ENCODE measurements at places on chromosomes 3 and 15.
A peak's percentile ranks its signal among the peaks of the same experiment; 100 is the strongest.

GRCh38 chr3:66822186-66823008, 175.7 kb upstream of the KBTBD8 start:
- DNase-seq: peak; percentile 72

DNA sequence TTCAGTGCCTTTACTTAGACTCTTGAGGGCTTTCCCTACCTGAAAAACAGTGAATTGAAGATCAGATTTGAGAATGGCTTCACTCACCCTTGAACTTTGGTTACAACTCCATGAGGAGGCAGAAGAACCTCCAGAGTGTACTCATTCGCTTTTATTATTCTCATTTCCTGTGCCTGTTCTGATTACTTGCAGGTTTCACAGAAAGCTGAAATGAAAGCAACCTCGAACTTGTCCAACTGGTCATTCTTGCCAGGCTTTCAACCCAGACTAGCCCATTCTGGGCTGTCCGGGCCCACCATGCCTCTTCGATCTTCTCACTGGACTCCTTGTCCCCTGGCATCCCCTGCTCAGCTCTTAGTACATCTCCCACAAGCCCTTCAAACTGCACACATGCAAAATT, 20.2 kb upstream of the THUMPD3 start:
- no peak for DNase-seq

DNA sequence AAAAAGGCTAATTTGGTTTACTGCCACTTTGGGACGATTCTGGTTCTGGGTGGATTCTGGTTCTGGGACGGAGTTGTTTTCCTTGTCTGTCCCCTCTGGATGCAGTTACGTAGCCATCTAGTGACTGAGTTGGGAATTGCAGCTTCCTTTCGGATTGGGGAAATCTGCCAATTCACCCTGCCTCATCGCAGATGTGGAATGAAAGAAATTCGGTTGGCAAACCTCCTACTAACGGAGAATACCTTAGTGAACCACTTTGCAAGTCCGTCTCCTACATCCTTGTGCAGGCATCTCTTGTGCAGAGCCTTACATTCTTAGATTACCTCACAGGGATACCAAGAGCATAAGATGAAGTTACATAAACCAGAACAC, 31.5 kb upstream of the AP4E1 start:
- DNase-seq: peak; percentile 79

- DNase-seq: no peak
Observed at GRCh38 chr15:55532944-55533343, 24.9 kb upstream of the DNAAF4 start.

GRCh38 chr3:150635526-150635925, 32.4 kb downstream of the SELENOT start:
- DNase-seq: no peak

Data from nephron progenitor cell (in vitro differentiated cells).